AML-193 (cell line): ENCODE measurements at places on chromosomes 4 and X.

GRCh38 chrX:150032742-150033141 lies 94.5 kb upstream of the EOLA2 start:
- no peak for DNase-seq

GRCh38 chr4:160142579-160142978 lies 1039.7 kb downstream of the RAPGEF2 start:
- no peak for DNase-seq

DNA sequence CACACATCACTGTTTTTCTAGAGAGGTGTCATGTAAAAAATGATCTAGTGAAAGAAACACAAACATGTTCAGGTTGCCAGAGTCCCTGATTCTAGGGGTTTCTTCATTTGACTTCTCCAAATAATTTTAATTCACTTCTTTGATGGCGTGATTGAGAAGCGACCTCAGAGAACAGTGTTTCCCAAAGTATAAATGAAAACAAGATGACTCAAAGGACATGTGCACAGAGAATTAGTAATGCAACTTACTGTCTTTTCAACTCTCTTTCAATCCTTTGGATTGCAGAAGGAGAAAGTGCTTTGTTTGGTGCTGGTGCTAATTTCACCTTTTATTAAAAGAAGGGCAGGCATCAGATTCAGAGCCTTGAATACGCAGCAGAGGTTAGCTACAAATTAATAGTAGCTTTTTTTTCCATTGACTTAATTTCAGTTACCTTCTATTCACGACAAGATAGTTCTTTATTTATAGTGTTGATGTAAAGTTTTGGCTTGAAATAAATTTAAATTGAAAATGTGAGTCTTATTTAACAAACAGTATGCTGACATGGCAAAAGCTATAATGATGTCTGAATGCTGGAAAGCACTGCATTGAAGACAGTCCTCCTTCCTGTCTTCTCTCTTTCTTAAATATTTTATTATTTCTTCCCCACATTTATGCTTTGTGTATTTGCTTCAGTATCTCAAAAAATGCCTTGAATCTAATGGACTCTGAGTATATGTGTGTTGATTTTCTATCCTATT lies 85.1 kb downstream of the SLC10A7 start:
- DNase-seq = no peak

GRCh38 chrX:148541584-148541940 lies 41.1 kb downstream of the AFF2 start:
- DNase-seq = no peak

GRCh38 chrX:1336948-1337779 lies 579 bp downstream of the IL3RA start:
- peak; percentile 7 for DNase-seq

DNA sequence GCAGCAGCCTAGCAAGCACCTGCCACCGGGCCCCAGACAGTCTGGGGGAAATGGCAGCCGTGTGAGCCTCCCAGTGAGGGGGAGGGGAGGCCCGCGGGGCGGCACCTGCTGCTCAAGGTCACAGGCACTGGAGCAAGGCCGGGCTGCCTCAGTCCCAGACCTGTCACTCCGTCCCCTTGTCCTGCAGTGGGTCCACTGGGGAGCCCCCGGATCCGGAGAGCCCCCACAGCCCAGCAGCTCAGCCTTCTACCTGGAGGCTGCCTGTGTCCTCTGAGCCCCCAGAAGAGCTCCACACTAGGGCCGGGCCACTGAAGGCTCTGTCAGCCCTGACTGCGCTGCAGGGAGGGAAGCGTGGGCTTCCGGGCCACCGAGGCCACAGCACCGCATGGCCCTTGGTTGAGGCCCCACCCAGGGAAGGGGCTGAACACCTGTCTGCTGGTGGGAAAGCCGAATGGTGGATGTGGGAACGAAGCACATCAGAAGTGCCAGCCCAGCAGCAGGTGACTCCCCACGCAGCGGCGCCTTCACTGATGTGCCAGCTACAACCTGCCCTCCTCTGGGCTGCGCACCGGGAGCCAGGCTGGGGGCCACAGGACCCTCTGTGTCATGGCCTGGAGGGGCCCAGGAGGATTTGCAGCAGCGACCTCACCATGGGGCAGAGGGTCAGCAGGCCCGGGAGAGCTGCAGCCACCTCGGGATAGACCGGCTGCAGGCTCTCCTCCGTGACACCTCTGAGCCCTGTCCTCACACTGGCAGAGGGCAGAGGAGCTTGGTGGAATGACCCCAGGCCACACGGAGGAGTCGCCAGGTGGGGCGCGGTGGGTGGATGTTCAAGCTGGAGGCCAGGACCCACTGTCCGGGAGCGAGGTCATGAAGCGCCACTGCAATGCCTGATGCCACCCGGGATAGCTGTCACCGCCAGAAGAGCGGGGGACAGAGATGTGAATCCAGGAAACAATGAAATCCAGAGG lies 35.0 kb upstream of the MXD4 start:
- DNase-seq = no peak

DNA sequence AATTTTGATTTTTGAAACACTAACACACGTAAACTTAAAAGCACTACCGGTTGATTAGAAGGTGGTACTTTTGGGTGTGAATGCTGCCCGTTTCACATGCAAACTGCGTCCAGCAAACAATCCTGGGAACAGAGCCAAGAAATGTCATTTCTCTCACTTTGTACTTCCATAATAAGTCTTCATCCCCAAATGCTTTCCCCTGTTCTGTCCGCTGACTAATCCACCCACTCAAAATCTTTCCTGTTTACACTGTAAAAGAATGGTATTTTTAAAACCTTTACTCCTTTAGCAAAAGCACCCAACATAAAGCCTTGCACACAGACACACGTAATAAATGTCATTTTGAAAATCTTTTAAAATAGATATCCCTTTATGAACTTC lies 39.1 kb upstream of the PDLIM5 start:
- no peak for DNase-seq

DNA sequence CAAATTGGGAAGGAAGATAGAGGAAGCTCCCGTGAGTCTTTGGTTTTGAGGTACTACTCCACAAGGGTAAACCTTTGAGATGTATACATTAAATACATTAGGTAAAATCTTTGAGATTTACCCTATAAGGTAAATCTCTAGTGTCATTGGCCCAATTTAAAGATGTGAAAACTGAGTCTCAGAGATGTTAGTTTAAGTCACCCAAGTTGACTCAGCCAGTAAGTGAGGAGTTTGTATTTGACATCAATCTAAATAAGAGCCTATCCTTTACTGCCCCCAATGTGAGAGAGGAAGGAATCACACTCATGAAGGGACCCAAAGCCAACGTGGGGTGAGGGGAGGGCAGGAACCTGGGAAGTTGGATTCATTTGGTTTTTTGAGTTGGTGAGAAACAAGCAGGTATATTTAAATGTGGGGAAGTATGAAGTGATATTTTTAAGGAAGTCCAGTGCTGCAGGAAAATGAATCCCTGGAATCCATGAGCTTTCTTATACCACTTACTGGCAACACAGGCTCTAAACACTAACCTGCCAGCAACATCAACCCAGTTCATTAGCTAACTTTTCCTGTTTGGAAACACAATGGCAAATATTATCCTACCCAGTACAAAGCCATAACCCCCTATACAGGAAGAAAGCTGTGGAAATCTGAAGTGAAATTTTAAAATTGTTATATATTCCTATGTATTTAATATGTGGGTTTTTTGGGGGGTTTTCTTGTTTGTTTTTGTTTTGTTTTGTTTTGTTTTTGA lies 55.3 kb downstream of the PALLD start:
- DNase-seq = peak; percentile 38

- no peak for DNase-seq
These were observed 3.1 kb upstream of the SFRP2 start for GRCh38 chr4:153791746-153792617.

GRCh38 chr4:23922541-23923111 lies 32.8 kb upstream of the PPARGC1A start:
- DNase-seq = no peak

DNA sequence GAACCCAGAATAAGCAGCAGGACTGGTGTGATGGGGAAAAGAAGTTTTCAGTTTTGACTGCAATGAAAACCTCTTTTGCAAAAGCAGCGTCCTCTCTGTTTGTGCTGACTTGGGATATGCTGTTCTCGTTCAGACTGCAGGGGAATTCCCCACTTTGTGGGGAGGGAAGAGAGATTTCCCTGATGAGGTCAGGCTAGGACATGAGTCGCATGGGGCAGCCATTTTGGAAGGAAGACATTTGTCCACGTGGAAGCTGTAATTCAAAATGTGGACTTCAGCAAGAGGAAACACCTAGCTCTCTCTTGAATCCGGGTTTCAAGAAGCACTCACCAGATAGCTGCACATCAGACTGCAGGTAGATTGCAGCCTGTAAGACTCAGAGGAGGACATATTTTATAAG lies 39.3 kb downstream of the ING2 start:
- DNase-seq = no peak

DNA sequence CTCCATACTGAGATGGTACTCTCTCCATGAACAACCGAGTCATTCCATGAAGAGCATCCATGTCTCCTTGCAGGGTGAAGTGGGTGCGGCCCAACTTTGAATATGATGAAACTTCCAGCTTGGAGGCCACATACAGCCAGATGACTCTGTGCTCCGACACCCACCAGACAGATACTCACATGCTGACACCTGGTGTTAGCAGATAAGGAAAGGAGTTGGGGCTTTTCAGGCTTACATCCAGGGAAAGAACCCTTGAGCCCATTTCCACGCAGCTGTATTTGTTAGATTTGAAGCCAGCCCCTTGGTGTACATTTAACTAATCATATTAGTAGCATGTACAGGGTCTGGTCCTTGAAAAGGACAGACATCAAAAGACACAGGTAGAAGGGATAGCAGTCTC lies 62.1 kb upstream of the PRRG3 start:
- no peak for DNase-seq

DNA sequence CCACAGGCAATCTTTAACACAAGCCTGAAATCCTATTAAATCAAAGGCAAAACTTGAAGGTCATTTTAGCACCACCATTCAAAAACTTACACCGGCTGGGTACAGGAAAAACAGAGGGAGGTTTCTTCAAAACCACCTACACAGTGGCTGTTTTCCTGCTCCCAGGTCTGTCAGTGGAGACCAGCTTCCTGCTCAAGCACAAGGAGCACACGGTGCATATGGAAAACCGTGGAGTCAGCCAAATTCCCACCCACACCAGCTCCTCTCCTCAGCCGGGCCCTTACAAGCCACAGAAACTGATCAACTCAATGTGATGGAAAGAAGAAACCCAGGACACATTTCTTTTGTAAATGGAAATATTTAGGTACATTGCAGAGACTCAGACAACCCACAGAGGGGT lies 14.3 kb upstream of the FAM241A start:
- no peak for DNase-seq

DNA sequence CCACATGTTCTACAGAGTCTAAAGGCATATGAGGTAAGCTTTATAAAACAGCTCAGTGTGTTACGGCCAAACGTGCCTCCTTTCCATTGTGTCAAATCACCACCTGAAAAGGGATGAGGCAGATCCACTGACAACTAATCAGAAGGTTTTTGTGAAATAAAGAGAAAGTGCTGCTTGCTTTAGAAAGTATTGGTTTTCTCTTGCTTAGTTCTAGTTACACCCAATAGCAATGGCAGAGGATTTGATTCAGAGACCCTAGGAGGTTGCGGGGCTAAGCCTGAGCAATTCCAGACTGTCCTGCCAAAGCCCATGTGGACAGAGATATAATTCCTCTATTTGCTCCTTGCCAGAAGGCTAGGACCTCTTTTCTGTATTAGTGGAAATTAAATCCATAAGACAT lies 125.5 kb downstream of the SPRY1 start:
- no peak for DNase-seq

DNA sequence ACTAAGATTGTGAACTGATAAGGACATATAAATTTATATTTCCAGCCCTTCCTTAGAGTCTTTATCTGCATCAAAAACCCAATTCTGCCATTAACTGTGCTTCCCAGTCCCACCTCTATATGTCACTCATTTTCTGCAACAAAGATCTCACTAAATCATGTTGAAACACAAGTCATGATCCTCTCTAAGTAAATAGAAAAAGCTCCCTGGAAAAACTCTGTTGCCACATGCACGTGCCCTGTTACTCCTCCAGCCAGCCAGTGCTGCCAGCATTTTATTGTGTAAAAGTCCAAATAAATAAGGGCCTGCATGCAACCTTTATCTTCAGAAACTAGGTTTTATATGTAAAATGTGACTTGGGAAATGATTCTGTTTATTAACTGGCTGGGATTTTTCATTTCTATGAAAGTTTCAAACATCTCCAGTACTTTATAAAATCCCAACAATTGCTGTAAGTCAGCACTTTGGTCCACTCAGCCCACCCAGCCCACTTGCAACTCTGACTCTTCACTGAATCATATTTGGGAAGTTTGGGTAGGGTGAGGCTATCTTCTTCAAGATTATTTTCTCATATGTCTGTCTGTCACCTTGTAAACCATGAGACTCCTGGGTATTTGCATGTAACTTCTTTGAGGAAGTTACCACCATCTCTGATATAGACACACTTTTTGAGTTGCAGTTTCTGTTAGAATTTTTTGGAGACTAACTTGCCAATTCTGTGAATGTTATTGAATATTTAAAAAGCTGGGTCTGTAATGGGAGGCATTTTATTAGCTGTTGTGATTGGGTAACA lies 40.0 kb upstream of the SMARCA5 start:
- DNase-seq = no peak

DNA sequence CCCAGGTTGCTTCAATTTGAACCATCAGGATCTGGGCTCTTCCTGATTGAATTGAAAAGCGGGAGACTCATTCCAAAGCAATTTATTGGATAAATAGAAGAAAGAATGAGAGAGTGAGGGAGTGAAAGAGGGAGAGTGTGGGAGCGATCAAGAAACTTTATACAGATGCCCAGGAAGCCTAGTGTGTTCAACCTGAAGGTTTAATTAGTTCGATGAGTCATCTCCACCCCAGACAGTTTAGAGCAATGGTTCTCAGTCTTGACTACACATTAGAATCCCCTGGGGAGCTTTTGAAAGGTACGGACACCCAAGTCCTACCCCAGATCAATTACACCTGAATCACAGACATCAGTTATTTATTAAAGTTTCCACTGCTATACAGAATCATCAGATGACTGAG lies 61.5 kb downstream of the GEMIN8 start:
- no peak for DNase-seq

DNA sequence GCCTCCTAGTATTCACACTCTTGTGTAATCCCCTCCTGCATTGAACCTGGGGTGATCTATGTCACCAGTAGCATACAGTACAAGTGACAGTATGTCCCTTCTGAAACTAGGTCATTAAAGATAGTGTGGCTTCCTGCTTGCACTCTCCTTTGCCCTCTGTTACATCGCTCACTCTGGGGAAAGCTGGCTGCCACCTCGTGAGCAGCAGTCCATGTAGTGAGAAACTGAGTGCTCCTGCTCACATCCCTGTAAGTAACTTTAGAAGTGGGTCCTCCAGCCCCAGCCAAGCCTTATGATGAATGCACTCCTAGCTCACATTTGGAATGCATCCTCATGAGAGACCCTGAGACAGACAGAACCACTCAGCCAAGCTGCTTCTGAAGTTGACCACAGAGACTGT lies 89.8 kb upstream of the TNIP3 start:
- DNase-seq = no peak

- DNase-seq = no peak
These were observed 877 bp upstream of the SLC16A2 start for GRCh38 chrX:74420196-74421035.

GRCh38 chr4:98685225-98686042 lies 27.0 kb upstream of the TSPAN5 start:
- no peak for DNase-seq

DNA sequence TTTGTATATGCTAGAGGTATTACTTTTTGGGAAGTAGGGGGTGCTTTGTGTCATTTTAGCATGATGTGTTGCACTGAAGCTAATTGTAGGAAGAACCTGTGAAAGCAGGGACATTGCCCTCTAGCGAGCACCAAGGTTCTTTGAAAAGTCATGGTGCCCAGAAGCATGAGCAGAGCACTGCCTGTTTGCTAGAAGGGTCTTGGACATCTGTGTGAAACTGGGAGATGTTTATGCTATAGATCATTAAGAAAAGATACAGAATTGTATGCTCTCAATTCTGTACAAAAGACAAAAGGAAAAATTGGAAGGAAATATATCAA lies 14.7 kb downstream of the GRPR start:
- DNase-seq = peak; percentile 7
